ENCODE measurements at places on chromosomes 4 and X.

GRCh38 chr4:7387925-7388324 lies 46.8 kb downstream of the PSAPL1 start:
- DNase-seq, result no peak

GRCh38 chr4:151430740-151431457 lies 21.9 kb downstream of the FHIP1A start:
- no peak for DNase-seq

GRCh38 chr4:176879380-176880116 lies 86.8 kb upstream of the VEGFC start:
- DNase-seq, result no peak

- DNase-seq, result no peak
These were observed 139.9 kb downstream of the REPS2 start for GRCh38 chrX:17086317-17086716.

DNA sequence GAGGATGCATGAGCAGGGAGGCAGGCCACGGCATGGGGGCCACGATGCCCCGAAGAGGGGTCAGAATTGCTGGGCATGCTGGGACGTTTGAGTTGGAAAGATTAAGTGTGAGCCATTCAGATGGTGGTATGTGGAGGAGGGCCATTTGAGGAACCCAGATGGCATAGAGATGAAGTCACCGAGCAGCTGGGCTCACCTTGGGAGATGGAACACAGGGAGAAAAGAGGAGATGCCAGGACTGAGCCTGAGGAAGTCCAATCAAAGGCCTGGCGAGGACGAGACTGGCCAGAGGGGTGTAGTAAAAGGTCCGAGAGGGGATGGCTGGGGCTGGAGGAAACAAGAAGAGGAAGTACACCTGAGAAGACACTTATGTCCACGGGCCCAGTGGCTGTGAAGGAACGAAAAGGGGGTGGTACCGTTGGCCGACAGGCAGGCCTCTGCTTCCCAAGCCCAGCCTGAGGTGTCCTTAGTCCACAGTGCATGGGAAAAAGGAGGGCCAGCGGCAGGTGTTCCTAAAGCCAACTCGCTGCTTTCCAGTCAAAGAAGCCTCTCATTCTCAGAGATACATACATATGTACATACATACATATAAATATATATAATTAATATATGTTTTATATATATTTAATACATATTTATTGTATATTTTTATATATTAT lies 54.6 kb upstream of the CLCN4 start:
- no peak for DNase-seq

GRCh38 chrX:83521905-83522304 lies 13.8 kb downstream of the POU3F4 start:
- no peak for DNase-seq

DNA sequence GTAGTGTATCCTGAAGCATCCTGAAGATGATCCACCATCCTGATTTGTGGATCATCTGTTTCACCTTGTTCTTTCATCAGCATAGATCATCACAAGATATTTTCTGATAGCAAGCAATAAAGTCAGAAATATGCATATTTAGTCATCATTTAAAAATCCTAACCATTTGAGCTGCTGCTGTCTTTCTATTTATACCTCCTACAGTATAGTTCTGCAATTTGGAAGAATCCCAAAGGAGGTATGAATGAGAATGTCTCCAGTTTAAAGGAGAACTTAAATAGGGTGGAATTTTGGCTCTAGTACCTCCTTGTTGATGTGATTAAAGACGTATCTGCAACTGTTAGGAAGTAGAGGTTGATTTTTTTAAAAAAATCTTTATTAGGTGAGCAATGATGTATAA lies 7.6 kb downstream of the SLC25A14 start:
- DNase-seq, result peak; percentile 55

GRCh38 chr4:100631281-100631968 lies 113.6 kb upstream of the EMCN start:
- DNase-seq, result no peak

DNA sequence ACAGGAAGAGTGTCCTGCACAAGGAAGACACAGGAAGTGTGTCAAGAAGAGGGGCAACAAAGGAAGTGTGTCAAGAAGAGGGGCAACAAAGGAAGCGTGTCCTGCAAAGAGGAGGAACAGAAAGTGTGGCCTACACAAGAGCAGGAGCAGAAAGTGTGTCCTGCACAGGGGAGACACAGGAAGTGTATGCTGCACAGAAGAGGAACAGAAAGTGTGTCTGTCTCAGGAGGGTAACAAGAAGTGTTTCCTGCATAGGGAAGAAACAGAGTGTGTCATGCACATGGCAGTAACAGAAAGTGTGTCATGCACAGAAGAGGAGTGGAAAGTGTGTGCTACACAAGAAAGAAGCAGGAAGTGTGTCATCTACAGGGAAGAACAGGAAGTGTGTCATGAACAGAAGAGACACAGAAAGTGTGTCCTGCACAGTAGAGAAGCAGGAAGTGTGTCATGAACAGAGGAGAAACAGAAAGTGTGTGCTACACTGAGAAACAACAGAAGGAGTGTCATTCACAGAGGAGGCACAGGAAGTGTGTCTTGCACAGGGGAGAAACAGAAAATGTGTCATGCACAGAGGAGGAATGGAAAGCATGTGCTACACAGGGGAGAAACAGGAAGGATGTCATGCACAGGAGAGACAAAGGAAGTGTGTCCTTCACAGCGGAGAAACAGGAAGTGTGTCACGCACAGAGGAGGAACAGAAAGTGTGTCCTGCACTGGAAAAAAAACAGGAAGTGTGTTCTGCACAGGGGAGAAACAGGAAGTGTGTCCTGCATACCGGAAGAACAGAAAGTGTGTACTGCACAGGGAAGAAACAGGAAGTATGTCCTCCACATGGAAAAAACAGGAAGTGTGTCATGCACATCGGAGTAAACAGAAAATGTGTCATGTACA lies 526.4 kb upstream of the PRKX start:
- DNase-seq, result no peak

DNA sequence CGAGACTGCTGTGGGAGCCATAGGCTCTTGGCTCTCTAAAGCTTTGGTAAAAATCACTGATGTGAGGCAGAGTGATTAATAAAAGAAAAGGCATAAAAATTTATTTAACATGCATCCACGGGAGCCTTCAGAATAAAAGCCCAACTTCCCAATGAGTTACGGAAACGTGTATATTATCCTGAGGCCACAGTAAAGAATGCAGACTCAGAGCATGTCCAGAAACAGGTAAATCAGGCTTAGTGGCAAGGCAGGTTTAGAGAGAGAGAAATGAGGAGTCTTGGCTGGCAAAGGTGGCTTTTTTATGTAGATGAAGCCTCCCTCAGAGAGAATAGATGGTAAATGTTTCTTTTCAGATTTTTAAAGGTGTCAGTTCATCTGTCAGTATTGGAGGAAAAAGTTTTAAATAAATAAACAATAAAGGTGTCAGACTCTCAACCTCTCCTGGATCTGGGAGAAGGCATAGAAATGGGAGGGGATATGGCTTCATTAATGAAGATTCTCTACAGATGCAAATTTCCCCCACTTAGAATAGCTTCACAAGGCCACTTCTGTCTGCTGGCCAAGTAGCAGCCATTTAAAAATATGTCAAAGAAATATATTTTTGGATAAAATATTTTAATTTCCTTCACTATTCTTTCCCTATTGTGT lies 24.0 kb downstream of the C4orf51 start:
- no peak for DNase-seq

- peak; percentile 94 for DNase-seq
These were observed 89.8 kb downstream of the UCHL1 start for GRCh38 chr4:41346306-41347061.
